Spleen (tissue), 13 donors: ENCODE measurements at places on chromosomes 16 and 17. TPM values are rescaled to one million over a fixed set of nuclear protein-coding genes. Genes with fewer than 3 reads are reported as not detected.

- no peak for DNase-seq
Measured at GRCh38 chr17:81240761-81241160, 1.6 kb downstream of the NDUFAF8 start.

DNA sequence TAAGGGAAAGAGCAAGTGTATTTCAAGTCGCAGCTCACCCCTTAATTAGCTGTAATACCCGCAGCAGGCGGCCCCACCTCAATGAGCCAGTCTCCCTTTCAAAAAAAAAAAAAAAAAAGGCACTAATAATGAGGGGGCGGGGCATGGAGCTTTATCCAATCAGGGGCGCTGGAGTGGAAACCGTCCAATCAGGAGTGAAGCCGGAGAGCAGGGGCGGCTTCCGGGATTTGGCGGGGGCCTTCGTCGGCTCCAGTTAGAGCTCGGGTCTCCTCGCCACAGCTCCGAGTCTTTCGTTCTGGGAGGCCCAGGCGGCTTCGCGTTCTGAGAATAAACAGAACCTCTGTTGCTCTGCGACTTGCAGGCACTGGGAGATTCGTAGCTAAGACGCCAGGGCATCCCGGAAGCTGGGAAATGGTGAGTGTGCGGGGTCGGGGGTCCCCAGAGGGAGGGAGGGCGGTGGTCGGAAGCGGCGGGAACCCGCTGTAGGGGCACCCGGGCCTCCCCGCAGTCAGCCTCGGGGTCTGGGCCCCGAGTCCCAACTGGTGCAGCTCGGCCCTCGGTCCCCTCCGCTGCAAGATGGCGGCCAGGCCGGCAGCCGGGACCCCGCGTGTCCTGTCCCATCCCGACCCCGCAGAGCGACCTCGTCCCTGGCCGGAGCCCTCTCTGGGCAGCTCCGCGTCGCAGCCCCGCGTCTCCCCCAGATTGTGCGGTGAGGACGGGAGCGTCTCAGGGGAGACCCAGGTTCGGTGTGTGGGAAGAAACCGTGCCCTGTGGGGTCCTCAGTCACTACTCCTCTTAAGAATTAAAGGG is at the start of gene ZNF267:
TSS of gene ZNF267 (plus strand) at position 252 of the 810 bp plus-strand sequence. CDS start at position 412, 160 bp downstream.
- peak; percentile 94 for DNase-seq

DNA sequence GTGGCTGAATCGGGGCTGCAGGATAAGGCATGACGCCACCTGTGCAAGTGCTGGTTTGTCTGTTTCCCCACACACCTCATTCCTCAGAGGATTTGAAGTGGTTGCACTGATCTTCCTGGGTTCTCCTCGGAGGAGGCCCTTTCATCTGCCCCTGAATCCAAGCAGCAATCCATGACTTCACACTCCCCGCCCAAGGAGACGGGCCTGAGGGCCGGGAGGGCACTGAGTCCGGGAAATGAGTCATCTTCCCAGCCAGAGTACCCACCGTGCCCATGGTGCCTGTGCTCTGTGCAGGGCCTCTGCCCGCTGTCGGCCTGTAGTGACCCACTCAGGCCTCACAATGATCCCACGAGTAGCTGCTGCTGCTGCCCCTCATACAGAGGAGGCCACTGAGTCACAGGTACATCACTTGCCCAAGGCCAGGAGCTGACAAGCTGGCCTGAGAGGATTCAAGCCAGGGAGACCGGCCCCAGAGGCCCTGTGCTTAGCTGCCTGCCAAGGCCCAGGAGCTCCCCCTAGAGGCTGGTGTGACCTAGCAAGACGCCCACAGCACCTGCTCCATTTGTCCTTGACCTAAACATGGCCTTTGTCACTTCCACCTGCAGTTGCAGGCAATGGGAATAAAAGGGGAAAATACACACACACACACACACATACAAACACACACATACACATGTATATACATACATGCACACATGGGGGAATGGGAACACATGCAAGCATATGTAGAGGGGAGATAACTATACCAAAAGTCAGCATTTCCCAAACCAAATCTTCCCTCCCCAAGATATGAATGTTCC is 240.0 kb downstream of the C16orf95 start:
- DNase-seq: peak; percentile 80

- DNase-seq: no peak
Measured at GRCh38 chr17:51813140-51813783, 345.3 kb downstream of the CA10 start.

GRCh38 chr17:1077986-1078711 is 81.2 kb downstream of the TIMM22 start:
- DNase-seq: no peak

Gene VPS9D1
- 18.6 TPM for total RNA-seq

DNA sequence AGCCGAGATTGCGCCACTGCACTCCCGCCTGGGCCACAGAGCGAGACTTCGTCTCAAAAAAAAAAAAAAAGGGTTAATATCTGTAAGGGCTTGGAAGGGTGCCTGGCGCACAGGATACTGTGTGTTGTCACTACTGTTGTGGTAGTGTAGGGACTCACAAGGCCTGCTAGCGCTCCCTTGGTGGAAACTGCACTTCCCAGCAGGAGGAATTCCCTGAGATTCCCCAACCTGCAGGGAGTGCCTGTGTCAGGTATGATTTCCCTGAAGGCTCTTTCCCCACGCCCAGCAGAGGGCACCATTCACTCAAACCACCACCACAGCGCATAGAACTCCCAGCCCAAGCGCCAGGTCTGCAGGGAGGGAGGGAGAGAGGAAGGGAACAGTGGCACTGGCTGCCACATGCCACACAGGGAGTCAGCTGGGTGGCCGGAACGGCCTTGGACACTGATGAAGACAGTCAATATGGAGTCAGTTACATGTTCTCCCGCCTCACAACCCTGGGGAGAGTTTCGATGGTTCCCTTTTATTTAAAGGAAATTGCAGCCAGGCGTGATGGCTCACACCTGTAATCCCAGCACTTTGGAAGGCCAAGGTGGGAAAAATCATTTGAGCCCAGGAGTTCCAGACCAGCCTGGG is 32.7 kb upstream of the CDH1 start:
- peak; percentile 83 for DNase-seq

GRCh38 chr17:6450926-6451832 is 6.9 kb downstream of the PIMREG start:
- peak; percentile 64 for DNase-seq

Gene CLDN9
- total RNA-seq: 1.7 TPM

- DNase-seq: peak; percentile 94
Measured at GRCh38 chr16:89917773-89918452, 749 bp upstream of the MC1R start.

DNA sequence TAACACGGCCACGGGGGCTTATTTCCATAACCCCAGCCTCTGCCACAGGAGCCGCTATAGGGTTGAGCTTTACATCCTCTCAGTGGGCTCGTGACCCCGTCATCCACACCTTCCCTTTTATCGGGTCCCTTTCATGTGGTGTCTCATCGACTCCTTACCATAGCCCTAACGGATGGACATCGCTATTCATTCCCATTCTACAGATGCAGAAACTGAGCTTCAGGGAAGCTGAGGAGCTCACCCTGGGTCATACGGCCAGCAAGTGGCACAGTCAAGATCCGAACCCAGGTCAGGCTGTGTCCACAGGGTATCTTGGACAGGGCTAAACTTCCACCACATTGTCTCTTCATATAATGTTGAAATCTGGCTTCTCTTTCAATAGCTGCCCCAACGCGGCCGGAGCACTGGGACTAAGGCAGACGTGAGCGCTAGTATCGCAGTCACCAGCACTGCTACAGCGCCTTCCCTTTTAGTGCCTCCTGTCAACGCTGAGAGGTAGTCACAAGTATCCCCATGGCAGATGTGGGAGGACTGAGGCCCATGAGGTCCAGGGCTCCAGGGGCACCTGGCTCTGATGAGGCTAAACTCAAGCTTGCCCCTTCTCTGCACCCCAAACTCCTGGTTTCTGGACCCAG is 50.8 kb downstream of the SOCS1 start:
- DNase-seq: no peak

Gene RTN4RL1
- total RNA-seq: 2.1 TPM

DNA sequence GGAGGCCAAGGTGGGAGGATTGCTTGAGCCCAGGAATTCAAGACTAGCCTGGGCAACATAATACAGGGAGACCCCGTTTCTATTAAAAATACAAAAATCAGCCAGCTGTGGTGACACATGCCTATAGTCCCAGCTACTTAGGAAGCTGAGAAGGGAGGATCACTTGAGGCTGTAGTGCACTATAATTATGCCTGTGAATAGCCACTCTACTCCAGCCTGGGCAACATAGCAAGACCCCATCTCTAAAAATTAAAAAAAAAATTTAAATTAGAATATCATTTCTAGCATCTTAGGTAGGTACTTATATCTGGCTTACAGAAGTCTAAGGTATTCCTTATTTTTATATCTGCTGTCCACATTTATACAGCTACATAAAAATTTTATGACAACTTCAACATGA is 7.5 kb upstream of the SMG8 start:
- DNase-seq: no peak

Gene CCL15
- not detected for total RNA-seq

Gene WFIKKN2
- not detected for total RNA-seq

- no peak for DNase-seq
Measured at GRCh38 chr17:55202896-55203295, 61.9 kb upstream of the HLF start.

- peak; percentile 95 for DNase-seq
Measured at GRCh38 chr17:21041741-21042457, 912 bp downstream of the USP22 start.

- DNase-seq: no peak
Measured at GRCh38 chr16:47732523-47733111, 271.5 kb downstream of the PHKB start.

Gene CLEC10A
- total RNA-seq: 7.6 TPM

DNA sequence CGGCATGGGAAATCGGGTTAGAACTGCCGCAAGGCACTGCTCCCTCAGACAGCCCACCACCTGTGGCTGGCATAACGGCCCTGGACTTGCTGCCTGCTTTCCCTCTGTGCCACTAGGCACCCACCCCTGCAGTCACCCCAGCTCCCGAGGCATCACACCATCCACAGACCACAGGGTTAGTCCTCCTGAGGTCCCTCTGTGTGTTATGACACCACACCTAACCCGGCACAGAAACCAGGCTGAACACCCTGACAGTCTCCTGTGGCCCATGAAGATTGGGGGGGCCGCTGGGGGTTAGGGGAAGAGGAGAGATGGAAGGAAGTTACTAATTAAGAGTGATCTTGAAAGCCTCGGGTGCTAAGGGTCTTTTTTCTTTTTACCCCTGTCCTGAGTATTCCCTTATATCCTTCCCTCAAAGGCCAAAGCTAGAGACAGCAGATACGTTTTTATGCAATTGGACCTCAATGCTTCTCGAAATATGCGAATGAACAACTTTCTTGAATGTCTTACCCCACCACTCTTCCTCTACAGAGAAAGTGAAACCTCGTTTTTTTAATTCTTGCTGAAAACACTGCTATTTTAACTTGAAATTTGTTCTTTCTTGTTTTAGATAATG is 7.0 kb downstream of the CYTH1 start:
- peak; percentile 89 for DNase-seq

- DNase-seq: no peak
Measured at GRCh38 chr17:78725448-78726021, 56.5 kb downstream of the CYTH1 start.

DNA sequence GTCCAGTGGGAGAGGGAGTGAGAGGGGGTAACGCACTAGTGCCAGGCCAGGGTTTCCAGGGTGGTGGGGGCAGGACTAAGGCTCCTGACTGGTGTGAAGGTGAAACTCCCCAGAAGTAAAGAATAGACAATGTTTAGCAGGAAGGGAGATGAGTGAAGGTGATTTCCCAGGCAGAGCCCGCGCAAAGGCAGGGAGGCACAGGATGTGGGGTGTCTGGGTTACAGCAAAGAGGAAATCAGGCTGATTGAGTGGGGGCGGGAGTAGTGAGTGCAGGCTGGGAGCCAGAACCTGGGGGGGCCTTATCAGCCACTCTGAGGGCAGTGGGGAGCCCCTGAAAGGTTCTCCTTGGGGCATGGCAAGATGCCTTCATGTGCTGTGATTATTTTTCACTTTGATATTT is 167.5 kb downstream of the UTP18 start:
- DNase-seq: no peak

- DNase-seq: peak; percentile 98
Measured at GRCh38 chr16:88686439-88687253, at the start of gene SNAI3. SNAI3 (minus strand) TSS chr16:88686507; CDS start chr16:88686406, 101 bp downstream.

DNA sequence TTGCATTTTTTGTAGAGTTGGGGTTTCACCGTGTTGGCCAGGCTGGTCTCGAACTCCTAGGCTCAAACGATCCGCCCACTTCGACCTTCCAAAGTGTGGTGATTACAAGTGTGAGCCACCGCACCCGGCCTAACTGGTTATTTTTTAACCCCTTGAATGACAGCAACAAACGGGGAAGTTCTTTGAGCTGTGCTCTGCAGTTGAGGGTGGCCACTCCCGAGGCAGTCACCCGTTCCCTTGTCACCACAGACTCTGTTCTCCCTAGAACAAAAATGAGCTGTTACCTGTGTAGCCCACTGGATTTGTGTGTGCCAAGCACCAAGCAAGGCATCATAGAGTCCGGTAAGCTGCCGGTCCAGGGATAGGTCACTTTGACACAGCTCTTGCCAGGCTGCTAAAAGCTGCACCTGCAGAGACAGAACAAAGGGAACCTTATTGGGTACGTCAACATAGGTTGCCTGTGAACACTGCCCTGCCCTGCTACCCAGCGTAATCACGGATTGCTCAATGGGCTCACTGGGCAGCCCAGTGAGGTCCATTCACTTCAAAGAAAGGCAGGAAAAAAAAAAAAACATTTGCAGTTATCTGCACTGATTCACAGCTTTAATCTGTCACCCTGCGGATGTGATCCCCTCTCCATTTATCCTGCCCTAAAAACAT is 19.6 kb downstream of the COG7 start:
- DNase-seq: no peak

DNA sequence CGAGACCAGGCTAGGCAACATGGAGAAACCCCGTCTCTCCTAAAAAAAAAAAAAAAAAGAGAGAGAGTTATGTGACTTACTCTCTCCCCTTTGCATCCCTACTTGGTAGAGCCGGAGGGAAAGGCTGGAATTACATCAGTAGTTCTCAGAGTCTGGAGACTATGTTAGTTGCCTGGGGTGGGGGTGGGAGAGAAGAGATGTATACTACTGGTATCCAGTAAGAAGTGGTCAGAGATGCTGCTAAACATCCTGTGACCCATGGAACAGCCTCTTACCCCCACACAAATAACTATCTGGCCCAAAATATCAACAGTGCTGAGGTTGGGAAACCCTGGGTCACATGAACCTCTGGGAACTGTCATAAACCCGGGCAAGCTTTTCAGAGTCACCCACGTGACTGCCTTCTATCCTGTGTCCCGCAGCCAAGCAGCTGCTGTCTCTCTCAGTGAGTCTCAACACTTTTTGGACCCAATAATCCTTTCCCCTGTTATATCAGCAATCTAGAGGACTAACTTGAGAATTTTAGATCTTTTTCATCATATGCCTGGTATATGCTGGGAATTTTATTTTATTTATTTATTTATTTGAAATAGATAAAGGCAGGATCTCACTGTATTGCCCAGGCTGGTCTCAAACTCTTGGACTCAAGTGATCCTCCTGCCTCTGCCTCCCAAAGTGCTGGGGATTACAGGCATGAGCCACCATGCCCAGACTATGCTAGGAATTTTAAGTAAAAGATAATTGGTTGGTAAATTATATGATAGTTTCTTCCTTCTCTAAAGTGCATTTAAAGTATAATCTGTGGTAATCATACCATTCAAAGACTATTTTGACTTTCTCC is 8.7 kb downstream of the EIF1 start:
- no peak for DNase-seq

Gene GFER
- total RNA-seq: 22.6 TPM

Gene IFT20
- 46.3 TPM for total RNA-seq
